KBM-7 (cell line): ENCODE measurements at places on chromosomes 3 and 15.
A peak's percentile ranks its signal among the peaks of the same experiment; 100 is the strongest.

DNA sequence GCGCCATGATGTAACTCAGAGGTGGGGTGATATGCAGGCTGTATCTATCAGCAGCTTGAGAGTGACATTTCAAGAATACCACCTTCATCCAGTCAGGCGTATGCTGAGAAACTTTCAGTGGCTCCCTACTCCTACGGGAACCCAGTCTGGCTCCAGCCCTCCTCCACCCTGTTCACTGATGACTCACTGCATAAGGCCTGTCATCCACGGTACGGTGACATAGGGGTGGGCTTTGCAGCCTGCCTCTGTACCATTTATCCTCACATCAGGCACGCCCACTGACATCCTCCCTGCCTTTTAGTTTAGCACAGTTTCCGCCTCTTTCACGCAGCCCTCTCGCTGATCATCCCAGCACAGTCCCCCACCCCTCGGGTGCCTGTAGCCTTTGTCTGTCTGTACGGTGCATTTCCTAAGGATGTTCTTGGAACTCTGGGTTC is 11.7 kb downstream of the PXYLP1 start:
- no peak for DNase-seq

- DNase-seq = peak; percentile 77
Observed at GRCh38 chr15:55434989-55435825, 26.9 kb downstream of the PIERCE2 start.

DNA sequence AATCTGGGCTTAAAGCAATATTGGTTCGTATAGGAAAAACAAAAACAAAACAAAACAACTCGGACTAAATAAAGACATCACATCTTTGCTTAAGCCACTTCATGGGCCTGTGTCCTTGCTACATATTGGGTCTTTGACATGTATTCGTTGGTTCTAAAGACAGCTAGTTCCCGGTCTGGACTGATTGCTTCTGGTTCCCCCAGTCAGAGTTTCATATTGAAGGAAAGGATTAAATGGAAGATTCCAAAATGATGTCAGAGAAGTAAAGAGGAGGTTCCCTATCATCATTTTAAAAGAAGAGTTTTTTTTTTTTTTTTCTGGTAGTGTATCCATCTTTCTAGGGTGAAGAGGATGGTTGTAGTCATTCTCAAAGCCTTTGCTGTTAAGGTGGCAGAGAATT is 2.3 kb downstream of the OXSR1 start:
- no peak for DNase-seq

GRCh38 chr15:79659691-79660090 is 227.6 kb downstream of the MINAR1 start:
- DNase-seq = no peak

DNA sequence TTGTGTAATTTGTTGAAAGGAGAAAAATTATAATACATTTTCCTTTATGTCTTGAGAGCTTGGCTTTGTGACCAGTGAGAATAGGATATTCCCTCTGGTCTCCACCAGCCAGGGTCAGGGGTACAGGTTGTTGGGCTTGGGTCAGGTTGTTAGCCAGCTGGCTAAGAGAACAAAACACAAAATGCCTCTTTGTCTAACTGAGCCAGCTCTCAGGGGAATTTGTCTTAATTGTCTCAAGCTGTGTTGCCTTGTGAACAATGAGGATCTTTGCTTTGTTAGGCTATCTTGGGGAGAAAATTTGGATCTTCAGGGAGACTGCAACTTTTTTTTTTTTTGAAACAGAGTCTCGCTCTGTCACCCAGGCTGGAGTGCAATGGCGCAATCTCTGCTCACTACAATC is 17.7 kb upstream of the GK5 start:
- no peak for DNase-seq

GRCh38 chr15:95698230-95698629 is 632.3 kb upstream of the NR2F2 start:
- no peak for DNase-seq

DNA sequence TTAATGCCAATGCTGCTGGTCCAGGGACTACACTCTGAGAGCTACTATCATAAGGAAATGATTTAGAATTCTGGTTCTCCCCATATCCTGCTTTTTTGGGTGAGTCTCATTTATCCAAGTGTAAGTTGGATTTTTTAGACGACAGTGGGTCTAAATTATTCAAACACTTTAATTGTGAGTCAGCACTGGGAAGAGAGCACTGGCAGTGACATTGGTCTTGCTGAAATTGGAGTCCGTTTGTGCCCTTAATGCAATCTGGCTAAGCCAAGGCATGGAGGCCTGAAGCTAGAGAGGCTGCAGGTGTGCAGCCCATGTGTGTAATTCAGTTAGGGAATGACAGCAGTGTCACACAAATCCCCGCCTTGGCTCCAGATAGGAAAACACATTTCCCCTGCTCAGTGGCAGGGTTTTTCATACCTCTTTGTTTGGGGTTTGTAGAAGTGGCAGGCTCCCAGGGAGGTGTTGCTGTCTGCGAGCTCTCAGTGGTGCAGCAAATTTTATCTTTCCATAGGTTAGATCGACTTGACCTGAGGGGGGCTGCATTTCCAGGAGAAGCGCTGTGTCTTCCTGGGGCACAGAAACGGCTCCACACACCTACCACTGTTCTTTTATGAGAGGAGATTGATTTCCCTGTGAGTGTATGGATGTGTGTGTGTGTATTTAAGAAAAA is 197.7 kb downstream of the CD47 start:
- no peak for DNase-seq

- peak; percentile 75 for DNase-seq
Observed at GRCh38 chr3:149480326-149481017, 6.0 kb downstream of the TM4SF4 start.

- DNase-seq = no peak
Observed at GRCh38 chr3:27358372-27358771, 10.8 kb downstream of the NEK10 start.

- DNase-seq = no peak
Observed at GRCh38 chr3:55899887-55900286, 412.8 kb upstream of the WNT5A start.

GRCh38 chr3:118974356-118975097 is 60.1 kb downstream of the IGSF11 start:
- DNase-seq = no peak

DNA sequence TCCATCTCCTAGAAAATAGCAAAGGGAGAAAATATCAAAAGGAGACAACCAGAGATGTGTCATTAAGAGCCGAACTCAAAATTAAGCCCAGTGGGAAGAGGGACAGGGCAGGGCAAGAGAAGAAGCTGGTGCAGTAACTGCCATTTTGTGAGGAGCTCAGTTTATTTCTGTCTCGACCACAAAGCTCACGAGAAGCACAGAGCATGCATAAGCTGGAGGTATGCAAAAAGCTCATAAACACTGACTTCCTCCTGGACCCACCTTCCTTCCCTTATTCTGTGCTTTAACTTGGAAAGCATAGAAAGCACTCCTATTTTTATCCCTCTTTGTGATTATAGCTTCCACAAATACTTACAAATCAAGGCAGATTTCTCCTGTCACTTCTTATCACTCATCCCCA is 81.3 kb downstream of the DGKG start:
- peak; percentile 35 for DNase-seq

- DNase-seq = no peak
Observed at GRCh38 chr3:156483002-156483401, 71.9 kb downstream of the SSR3 start.

DNA sequence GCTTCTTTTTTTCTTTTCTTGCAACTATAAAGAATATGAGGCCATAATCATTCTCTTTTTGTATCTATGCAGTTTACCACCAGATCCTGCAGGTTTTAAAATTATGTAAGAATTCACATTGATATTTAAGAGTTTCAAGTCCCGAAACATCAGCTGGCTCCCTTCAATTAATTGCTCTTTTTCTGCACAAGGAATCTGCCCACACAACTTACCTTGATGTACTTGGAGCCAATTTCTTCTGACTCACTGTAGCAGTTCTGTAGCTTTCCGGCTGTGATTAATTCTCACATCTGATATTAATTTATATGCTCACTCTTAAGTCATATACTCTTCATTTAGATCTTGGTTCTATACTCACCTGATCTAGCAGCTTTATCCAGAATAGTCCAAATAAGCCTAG is 781.8 kb downstream of the CADM2 start:
- DNase-seq = no peak

- no peak for DNase-seq
Observed at GRCh38 chr15:22903427-22903826, 65.0 kb downstream of the NIPA2 start.

GRCh38 chr3:58623961-58624360 is 42.6 kb downstream of the FAM3D start:
- no peak for DNase-seq

- no peak for DNase-seq
Observed at GRCh38 chr3:134699721-134700120, 48.9 kb upstream of the KY start.

DNA sequence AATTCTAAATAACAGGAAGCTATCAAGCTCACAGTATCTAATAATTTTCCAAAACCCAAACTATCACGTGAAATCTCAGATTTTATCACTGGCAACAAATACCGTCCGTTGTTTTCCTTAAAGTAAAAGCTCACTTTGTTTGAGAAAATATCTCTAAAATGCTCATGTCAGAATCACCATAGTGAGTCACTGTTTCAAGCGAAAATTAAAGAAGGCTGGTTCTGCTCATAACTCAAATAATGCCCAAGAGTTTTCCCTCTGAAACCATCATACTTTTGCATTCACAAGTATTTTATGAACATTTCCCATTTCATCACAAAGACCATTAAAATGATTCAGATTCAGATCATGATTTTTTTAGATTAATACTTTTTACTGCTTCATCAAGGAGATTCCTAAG is 50.6 kb downstream of the TBL1XR1 start:
- no peak for DNase-seq

- DNase-seq = peak; percentile 61
Observed at GRCh38 chr3:10149226-10149625, 7.6 kb downstream of the VHL start.

- DNase-seq = no peak
Observed at GRCh38 chr3:151383956-151384355, 597 bp downstream of the P2RY12 start.

- no peak for DNase-seq
Observed at GRCh38 chr3:185935465-185936272, 2.1 kb downstream of the TRA2B start.

DNA sequence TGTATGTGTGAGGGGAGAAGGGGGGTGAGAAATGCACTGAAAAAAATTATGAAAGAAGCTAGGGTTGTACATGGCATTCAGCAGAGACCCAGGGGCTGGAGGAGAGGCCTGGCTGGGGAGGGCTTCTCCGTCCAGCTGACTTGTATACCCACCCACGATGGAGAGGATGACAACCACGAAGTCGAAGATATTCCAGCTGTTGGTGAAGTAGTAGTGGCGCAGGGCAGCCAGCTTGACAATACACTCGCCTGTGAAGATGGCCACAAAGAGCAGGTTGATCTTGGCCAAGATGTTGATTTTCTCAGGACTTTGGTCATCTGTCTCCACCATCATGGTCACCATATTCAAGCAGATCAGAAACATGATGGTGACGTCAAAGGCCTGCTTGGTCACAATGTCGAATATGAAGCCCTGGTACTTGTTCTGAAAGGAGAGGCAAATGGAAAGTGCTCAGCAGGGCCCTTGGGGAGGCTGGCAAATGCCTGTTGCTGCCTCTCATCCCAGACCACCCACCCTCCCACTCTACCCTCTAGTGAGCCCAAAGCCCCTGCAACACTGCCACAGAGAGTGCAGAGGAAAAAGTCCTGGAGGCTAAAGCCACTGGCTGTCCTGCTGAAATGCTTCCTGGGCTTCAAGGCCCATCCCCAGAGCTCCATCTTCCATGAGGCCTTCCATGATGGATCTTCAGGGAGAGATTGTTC is 58.1 kb downstream of the EXOG start:
- no peak for DNase-seq

DNA sequence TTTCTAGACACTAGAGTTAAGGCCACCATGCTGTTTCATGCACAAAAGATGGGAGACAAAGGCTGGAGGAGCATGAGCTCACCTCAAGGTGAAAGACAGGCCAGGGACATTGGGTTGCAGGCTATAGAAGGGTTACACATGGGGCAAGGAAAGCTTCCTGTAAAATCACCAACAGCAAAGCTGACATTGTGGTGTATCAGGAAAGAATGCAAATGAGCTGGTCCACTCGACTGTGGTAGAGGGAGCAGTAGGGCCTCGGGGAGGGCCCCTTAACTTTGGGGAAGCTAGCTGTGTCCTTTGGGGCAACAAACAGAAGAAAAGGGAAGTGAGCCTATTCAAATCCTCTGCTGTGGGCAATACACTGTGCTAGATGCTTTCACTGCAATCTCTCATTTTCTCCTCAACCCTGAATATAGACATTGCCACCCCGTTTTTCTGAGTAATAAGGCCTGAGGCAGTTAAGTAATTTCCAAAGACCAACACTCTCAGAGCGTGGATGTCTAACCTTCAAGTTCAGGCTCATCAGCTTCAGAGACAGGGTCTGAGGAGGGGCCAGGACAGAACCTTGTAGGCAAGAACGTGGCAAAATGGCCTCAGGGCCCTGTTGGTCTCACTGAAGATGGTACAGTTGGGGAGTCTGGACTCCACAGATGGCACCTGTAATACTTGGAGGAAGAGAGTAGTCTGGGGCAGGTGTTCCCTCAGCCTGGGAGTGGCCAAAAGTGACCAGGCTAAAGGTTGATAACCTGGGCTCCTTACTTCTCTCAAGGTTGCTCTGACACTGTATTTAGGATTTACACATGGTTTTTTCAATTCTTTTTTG is 24.1 kb downstream of the CX3CR1 start:
- peak; percentile 89 for DNase-seq

DNA sequence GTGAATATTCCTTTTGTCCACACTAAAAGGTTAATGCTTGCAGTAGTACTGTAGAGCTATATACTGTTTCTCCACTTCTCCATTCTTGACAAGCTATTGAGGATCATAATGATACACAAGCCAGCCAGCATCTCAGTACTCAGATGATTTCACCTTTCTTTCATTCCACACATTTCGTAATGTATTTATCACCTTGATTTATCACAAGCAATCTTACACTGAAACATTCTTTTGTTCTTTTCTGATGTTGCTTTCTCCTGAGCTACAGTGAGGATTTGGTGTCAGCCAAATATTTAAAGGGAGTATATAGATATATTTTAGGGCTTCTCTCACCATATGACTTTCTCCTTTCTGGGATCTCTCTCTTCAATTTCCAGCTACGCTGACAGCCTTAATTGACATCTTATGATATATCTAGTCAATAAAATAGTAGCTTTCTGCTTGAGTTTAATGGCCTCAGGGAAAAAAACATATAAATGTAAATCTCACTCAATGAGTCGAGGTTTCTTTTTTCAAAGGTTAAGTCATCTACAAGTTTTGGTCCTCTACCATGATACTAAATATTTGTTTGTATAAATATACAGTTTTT is 1327.0 kb downstream of the NSUN3 start:
- no peak for DNase-seq

DNA sequence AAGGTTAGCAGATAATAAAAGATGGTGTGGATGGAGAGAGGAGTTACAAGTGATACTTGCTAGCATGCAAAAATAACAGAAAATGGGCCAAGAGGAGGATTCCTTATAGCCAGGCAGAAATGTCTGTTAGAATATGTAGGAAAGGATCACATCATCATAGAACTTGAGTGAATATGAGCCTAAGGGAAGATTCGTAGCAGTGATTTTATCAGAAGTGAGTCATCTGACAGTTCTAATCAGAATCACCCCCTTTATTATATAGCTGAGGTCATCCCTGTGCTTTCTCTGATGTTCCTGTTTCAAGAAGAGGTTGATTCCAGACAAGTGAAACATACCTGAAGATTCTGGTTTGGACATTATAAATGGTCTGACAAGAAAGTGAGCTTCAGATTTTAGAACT is 22.9 kb downstream of the EXOG start:
- no peak for DNase-seq
